ENCODE measurements at places on chromosomes 6 and 20. TPM values are rescaled to one million over a fixed set of nuclear protein-coding genes. Genes with fewer than 3 reads are reported as not detected.
A peak's percentile ranks its signal among the peaks of the same experiment; 100 is the strongest.

XKR7 gene
- total RNA-seq: 9.8 TPM

SLC24A3 gene
- total RNA-seq: 13.5 TPM

SLC2A10 gene
- total RNA-seq: 3.7 TPM

SLC52A3 gene
- under 0.01 TPM for total RNA-seq

DNA sequence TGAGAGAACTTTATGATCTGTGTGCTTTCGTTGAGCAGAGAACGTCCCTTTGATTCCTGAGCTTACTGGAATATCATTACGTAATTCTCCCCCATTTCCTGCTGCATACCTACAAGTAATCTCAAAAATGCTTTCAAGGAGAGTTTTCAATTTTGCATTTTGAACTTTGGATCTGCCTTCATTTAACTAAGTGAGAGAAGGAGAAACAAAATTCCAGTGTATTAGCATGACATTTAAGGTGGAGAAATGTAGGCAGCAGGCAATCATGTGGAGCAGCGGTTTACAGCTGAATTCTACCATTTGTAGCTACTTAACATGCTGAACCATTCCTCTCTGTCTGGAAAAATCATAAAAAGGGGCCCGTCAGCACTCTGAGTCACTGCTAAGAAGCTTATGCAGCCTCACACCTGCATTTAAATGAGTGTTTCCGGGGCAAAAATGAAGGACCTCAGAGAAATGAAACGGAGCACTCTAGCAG lies 451.5 kb downstream of the PLCB1 start:
- DNase-seq: no peak

- DNase-seq: no peak
Observed at GRCh38 chr6:82066991-82067411, 180.5 kb downstream of the IBTK start.

- no peak for DNase-seq
Observed at GRCh38 chr6:1574083-1574761, 35.5 kb upstream of the FOXC1 start.

GRCh38 chr6:37785002-37785662 lies 34.4 kb upstream of the ZFAND3 start:
- no peak for DNase-seq

- DNase-seq: peak; percentile 44
Observed at GRCh38 chr20:38165089-38165965, at the start of gene TGM2. TSS of gene TGM2 (minus strand) at chr20:38165270. CDS start at chr20:38165198, 72 bp downstream.

- DNase-seq: no peak
Observed at GRCh38 chr6:21521276-21521675, 72.3 kb upstream of the SOX4 start.

- no peak for DNase-seq
Observed at GRCh38 chr6:137076277-137077068, 31.7 kb upstream of the IL20RA start.

GRCh38 chr20:46850416-46850815 lies 44.2 kb upstream of the EYA2 start:
- no peak for DNase-seq

All from frontal cortex (tissue), 4 donors.